Stimulated activated CD8-positive, alpha-beta memory T cell treated with anti-CD3 and anti-CD28 coated beads, Interleukin-4, amount 100 ng/mL, for 1 hour (primary cell): ENCODE measurements at places on chromosomes 2 and 18.

DNA sequence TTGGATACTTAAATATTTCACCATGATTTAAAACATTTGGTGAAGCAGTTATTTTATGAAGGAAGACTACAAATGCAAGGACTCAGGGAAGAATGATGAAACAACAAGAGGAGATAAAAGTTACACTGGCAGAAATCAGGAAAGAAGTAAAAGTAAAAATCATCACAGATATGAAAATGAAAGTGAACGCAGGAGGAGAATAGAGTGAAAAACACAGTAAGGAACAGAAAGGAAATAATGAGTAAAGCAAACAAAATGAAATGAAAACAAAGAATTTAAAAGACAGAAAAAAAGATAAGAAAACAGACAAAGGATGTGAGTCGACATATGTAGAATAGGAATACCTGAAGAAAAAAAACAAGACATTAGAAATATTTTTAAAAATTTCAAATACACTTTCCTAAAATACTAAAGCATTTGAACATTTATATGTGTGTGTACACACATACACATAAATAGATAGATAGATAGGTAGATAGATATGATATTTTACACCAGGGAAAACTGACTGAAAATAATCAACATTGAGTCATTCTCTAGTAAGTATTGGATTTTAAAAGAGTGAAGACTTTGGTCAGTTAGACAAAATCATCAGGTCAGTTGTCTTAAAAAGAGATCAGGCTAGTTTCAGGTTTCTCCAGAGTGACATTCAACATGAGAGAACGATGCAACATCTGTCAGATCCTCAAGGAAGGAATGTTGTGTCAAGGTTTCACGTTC is 12.1 kb upstream of the KDSR start:
- no peak for DNase-seq

- DNase-seq: no peak
Measured at GRCh38 chr2:215034154-215034553, 104.3 kb downstream of the ABCA12 start.

GRCh38 chr2:184551626-184552025 is 46.7 kb upstream of the ZNF804A start:
- no peak for DNase-seq

DNA sequence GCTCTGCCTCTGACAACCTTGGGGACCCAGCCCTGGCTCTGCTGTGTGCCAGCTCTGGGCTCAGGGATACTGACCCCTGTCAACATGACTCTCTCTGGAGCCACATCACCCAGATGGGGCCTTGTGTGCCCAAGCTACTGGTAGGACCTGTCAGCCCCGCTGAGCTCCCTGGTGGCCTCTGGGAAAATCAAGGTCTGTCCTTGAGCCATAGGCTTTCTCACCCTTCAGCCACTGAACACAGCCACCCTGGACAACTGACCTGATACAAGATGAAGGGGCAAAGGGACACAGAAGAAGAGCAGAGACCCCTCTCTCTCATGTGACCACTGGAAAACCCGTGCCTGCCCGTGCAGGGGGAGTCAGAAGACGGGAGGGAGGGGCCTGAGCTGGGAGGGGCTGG is 7.8 kb downstream of the CCDC74A start:
- DNase-seq: no peak

GRCh38 chr18:32566960-32567359 is 96.3 kb upstream of the GAREM1 start:
- no peak for DNase-seq

DNA sequence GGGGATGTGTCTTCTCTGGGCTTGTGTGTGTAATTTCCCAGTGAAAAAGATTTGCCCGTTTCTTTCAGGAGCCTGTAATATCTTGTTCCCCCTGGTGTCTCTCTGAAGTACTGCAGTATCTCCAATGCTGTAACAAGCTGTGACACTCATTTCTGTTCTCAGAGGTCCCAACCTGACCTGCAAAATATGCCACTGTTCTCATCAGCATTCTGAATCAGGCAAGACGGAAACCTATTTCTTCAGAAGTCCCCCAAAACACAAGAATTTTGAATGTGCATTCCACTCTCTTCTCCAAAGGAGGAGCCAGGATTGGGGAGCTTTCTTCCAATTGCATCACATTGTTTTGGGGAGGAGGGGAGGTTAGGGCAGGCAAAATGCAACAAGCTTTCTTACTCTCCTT is 77.0 kb upstream of the CNGA3 start:
- DNase-seq: no peak

- no peak for DNase-seq
Measured at GRCh38 chr2:235698028-235698427, 204.2 kb downstream of the AGAP1 start.

DNA sequence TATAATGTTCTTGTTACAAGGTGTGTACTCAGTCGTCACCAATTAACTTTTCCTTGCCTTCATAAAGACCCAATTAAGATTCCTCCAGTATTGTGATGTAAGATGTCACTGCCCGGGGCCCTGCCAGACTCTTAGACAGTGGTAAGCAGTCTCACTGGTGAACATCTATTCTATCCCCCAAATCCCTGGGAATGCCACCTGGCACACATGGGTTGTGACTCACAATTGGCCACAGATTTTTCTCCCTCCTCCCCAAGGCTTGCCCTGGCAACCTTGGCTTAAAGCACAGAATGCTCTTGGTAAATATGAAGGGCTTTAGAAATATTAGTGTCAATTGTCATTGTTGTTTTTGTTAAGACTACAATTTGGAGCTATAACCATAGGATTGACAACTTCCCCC is 287.9 kb downstream of the ETAA1 start:
- DNase-seq: no peak

DNA sequence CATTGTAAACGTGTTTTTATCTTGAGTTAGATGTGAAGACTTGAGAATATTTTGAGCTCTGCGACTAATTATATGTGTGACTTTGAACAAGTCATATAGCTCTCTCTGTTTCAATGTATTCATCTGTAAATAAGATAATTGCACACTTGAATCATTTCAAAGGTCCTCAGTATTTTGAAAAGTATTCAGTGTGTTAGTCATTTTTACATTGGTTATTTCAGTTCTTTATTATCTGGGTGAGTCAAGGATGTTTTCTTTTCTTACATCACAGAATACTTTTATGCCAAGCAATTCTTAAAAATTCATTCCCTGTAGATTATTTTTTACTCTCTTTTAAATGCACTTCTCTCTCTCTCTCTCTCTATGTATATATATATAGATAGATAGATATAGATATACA is 1098.0 kb upstream of the ZEB2 start:
- DNase-seq: no peak

GRCh38 chr2:158381205-158381604 is 75.3 kb downstream of the CCDC148 start:
- DNase-seq: no peak

DNA sequence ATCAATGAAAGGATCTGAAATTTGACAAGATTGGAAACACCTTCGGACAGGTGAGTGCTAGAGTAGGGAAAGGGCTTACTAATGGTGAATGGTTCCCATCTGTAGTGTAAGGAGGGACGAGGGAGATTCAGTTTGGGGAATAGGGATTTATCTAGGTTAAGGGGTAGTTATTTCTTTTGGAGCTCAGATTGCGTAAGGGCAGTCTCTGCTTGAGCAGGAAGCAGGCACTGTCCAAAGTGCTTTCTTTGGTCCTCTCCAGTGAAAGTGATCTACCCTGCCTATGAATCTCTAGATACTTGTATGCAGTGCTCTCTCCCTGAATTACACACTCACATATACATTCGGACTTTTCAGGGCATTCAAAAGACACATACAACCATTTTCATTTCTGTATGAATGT is 272.9 kb upstream of the FIGN start:
- no peak for DNase-seq

GRCh38 chr2:10977621-10978020 is 65.9 kb downstream of the KCNF1 start:
- DNase-seq: no peak

DNA sequence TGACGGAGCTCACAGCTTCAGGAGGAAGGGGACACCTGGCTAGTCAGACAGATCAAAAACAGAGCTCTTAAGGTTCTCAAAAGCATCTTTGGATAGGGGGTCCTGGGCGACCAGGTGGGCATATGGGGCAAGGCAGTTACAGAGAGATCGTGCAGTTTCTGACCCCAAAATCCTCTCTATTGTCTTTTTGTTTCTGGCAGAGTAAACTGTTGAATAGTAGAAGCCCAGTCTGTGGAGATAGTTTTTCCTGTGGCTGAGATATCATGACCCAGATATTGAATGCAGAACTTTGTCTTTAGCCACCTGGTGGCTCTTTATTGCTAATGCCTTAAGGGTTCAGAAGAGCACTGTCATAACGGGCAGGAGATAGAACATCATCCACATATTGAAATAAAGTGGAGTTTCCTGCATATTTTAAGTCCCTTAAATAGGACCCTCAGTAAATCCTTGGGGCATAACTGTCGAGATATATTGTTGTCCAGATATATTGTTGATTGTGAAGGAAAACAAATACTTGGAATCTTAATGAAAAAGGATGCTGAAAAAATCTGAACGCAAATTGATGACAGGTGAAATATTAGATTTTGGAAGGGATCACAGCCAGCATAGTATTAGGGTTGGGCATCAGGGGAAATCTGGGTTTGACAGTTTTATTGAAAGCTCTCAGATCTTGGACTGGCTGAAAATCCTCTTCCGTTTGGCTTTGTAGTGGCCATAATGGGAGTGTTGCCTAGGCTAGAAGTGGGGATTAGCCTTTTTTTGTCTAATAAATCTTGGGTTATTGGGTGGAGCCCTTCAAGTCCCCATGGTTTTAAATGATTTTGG is 14.1 kb upstream of the ZDBF2 start:
- DNase-seq: no peak

- DNase-seq: no peak
Measured at GRCh38 chr2:178066890-178067669, 5.5 kb downstream of the PDE11A start.

- no peak for DNase-seq
Measured at GRCh38 chr2:203916756-203917155, 19.8 kb upstream of the ICOS start.

GRCh38 chr2:234960175-234961088 is 8.6 kb downstream of the SH3BP4 start:
- DNase-seq: no peak

DNA sequence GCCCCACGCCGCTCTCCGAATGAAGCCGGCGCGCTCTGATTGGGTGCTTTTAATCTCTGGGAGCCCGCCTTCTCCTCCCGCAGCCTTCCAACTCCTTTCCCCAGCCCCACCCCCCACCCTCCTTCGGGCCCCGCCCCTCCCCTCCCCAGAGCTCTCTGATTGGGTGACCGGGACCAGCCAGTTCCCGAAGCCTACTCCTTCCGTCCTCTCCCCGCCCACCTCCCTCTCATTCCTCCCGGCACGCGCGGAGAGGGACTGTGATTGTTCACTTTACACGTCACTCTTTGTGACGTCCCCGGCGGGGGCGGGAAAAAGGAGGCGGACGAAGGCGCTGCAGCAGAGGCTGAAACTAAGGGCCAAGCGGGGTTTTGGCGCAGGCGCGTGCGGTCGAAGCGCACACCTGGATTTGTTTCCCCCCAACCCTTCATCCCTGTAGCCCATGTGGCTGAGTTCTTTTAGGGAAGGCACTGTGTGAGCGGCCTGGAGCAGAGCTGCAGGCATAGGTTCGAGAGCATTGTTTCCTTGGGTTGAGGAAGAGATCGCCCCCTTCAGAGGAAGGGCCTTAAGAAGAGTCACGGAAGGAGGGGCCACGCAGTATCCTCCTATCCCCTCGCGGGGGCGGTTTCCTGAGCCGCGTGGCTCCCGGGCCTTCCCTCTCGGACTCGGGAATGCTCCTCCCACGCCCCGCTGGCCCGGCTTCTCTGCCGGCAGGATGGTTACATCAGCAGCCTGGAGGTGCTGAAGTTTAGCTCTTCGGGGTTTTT is at the start of gene MEX3C:
MEX3C (minus strand) TSS at position 21 of the 764 bp plus-strand sequence. CDS start 361 bp downstream, outside the sequence.
- DNase-seq: peak; percentile 99

GRCh38 chr2:212596688-212597087 is 58.1 kb upstream of the ERBB4 start:
- DNase-seq: no peak

- DNase-seq: no peak
Measured at GRCh38 chr2:30722936-30723725, 84.1 kb downstream of the CAPN13 start.

- no peak for DNase-seq
Measured at GRCh38 chr18:21522530-21522929, 78.0 kb downstream of the ESCO1 start.

DNA sequence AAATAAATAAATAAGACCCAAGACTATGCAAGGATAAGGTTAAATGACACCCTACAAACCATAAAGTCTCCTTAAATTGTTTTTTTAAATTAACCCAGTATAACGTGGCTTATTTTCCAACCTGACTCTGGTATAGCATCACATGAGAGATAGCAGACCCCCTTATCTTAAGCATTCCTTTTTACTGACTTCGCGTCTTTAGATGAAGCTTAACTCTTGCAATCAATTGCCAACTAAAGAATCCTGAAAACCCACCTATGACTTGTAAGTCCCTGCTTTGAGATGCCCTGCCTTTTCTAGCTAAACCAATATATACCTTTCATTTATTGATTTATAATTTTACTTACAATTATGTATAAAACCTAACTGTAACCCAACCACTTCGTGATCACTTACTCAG is 57.1 kb upstream of the RAB12 start:
- DNase-seq: no peak

GRCh38 chr2:11757101-11757500 is 10.7 kb downstream of the LPIN1 start:
- no peak for DNase-seq

GRCh38 chr2:43525506-43525905 is 70.3 kb downstream of the THADA start:
- DNase-seq: no peak

- no peak for DNase-seq
Measured at GRCh38 chr2:106638043-106638442, 150.9 kb downstream of the CD8B2 start.

- no peak for DNase-seq
Measured at GRCh38 chr2:218329826-218330593, 26.6 kb upstream of the CATIP start.

- no peak for DNase-seq
Measured at GRCh38 chr2:182818501-182818900, 47.9 kb downstream of the FRZB start.

GRCh38 chr2:129805899-129806298 is 173.6 kb upstream of the RAB6C start:
- DNase-seq: no peak

DNA sequence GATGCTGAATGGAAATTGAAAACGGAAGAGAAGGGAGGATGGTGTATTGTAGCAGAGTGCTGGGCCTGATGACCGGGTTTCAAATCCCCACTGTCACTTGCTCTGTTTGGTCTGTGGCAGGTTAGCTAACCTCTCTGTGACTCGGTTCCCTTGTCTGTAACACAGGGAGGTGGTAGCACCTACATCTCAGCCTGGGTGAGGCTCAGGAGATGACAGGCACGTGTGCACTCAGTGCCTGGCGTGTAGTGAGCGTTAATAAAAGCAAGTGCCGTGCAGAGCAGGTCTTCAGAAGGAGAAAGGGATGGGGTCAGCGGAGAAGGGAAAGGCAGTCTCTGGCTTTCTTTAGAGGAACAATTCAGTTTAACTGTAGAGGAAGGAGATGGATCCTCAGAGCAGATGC is 125.5 kb upstream of the SMIM21 start:
- DNase-seq: no peak
